Activated T-helper 9 cell treated with anti-CD3 and anti-CD28 coated beads, Interleukin-2, amount 50 U/mL, for 16 hours (primary cell): ENCODE measurements at places on chromosomes 3 and 15.

- no peak for DNase-seq
Measured at GRCh38 chr15:89340573-89340972, 5.9 kb upstream of the POLG start.

GRCh38 chr3:189282741-189283140 lies 111.0 kb downstream of the TPRG1 start:
- no peak for DNase-seq

- no peak for DNase-seq
Measured at GRCh38 chr3:142597906-142598305, 1.7 kb downstream of the PLS1 start.

DNA sequence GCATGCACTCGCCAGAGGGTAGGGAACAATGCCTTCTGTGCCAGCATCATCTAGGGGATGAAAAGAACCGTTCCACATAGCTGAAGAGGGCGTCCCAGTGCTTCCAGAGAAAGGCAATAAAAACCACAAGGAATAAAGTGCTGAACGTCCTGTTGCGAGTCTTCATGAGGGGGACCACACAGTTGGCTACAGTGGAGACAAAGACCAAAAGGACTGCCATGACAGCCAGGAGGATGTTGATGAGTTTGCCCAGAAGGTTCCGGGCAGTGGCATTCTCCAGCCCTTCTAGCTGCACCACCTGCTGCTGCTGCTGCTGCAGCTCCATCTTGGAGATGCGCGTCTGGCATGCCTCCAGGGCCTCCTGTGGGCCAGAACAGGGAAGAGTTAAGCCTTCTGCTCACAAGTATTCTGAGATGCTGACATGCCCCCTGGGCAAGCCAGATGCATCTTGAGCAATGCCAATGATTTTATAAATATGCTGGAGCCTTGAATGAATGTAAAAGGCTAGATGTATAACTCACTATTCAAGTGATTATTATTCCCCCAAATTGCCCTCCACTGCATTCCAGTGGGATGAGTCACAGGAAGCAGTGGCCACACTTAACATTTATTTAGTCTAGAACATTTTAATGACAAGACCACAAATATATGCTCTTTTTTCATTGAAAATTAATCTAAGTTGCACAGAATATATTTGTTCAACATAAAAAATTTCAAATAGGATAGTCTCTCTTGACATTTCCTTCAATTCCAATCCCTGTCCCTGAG lies 45.1 kb upstream of the PLXND1 start:
- DNase-seq = no peak

DNA sequence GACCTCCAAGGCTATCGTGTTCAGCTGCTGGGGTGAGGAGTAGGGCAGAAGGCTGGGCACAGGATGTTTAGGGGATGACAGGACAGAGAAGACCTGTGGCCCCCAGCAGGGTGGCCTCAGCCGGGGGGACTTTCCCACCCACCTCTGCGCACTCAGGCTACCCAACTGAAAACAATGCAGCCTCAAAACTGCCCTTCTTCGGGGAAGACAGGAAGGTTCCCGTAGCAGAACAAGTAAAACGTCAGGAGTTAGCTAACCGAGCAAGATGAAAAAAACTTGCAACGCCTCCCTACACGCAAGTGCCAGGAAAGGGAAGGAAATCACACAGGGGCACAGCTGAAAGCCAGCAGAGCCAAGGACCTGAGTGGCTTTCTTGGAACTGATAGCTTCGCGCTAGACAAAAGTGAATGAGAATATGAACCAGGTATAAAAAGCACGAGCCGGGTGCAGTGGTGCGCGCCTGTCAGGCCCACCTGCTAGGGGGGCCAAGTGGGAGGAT lies 38.4 kb upstream of the FURIN start:
- DNase-seq = peak; percentile 30

- DNase-seq = no peak
Measured at GRCh38 chr15:73930371-73930770, 4.1 kb downstream of the LOXL1 start.

DNA sequence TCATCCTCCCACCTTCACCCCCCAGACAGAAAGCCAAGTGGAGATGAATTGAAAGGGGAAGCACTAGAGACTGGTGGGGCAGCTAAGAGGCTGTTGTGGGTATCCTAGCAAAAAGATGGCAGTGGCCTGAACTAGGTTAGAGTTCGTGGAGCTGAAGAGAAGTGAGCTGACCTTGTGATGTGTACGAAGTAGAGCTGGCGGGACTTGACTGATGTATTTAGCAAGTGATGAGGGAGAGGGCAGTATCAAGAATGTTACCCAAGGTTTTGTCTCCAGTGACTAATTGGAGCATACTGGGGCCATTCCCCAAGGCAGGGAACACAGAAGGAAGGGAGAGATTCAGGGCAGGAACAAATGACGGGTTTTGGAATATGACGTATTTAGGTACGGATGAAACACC lies 50.0 kb upstream of the CP start:
- no peak for DNase-seq

GRCh38 chr3:53065841-53066480 lies 20.1 kb upstream of the SFMBT1 start:
- no peak for DNase-seq

DNA sequence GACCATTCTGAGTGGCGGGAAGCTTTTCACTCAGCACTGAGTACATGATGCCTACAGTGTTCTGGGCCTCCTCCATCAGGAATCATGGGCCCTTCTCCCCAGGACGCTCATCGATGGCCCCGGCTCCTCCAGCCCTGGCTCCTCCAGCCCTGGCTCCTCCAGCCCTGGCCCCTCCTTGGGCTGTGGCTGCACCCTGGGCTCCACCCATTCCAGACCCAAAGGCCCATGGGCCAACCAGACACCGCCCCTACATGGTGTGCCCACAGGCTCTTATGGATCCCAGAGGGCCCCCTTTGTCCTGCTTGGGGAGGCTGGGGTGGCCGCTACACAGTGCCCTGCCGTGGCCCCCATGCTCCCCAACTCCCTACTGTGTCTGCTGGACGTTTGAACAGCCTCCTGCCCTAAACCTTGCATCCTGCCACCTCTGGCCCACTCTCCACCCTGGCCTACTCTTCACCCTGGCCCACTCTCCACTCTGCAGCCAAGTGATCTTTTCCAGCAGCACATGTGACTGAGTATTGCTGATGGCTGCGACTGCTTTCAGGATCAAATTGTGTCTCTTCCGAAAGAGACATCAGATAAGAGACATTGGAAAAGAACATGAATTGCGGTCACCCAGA lies 57.9 kb downstream of the APBA2 start:
- no peak for DNase-seq

- DNase-seq = no peak
Measured at GRCh38 chr3:133503409-133503808, 70.1 kb upstream of the CDV3 start.

GRCh38 chr3:115651599-115651998 lies 28.3 kb downstream of the GAP43 start:
- no peak for DNase-seq

DNA sequence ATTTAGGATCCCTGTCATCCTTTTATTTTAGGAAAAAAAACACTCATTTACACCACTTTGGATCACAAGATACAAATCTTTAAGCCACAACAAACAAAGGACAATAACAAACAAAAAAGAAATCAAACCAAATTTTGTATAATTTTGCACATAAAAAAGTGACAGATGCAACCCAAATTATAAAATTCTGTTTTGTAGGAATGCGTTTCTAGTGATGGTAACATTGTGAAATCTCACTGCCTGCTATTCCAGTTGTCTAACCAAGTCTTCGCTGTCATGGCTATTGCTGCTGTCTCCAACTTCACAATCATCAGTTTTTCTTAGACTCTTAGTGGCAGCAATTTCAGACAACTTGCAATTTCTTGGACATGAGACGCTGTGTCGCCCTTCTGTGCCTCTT lies 58.3 kb upstream of the ARL6 start:
- DNase-seq = no peak

DNA sequence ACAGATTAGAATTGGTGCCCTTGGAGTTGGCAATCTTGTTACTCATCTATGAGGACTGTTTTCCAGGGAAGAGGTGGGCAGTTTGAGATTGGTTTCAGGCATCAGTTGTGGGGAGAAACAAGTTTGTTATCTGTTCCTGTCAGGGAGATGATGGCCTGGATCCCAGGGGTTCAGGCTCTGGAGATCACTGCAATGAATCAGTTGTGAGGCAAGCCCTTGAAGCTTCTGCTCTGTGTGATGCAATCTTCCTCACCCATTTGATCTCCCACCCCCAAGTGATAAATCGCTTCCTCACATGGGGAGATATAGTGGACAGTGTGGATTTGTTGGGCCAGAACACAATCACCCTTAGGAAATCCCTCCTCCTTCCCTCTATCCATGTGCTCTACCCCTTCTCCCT lies 276.6 kb upstream of the LRTM1 start:
- no peak for DNase-seq

DNA sequence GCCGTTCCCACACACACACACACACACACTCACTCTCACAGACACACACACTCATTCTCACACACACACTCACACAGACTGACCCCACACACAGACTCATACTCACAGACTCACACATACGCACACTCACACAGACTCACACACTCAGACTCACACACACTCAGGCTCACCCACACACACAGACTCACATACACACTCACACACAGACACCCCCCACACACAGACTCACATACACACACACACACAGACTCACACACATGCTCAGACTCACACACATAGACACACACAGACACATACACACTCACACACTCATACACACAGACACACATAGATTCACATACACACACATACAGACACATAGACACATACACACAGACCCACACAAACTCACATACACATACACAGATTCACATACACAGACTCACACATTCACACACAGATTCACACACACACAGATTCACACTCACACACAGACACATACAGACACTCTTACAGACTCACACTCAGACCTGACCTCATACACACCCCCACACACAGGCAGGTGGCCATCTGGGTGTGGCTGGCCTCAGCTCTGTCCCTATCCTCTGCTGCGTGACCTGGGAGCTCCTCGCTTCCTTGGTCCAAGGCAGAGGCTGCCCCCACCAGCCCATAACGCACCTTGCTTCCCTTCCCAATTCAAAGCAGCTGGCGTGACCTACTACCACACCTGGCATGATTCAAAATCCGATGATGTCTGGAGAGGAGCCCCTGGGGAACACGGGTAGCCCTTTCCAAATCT lies 1.9 kb downstream of the C3orf22 start:
- no peak for DNase-seq

- no peak for DNase-seq
Measured at GRCh38 chr15:31488437-31489204, 162.0 kb downstream of the KLF13 start.

DNA sequence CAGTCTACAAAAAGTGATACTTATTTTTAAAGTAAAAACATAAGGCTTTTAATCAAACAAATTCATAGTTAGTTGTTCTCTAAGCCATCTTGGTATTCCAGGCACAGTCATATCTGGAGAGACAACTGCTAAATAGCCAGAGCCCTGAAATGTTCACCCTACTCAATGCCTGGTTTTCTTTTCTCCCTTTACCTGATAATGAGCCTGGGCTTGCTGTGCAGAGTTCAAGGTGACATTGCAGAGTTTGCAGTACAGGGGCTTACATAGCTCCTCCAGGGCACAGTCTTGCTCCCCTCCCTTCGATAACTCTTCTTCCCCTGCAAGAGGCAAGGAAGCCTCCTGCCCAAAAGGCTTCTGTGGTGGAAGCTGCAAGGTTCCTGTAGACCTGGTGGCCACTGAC lies 4.3 kb downstream of the ZMAT3 start:
- DNase-seq = no peak

DNA sequence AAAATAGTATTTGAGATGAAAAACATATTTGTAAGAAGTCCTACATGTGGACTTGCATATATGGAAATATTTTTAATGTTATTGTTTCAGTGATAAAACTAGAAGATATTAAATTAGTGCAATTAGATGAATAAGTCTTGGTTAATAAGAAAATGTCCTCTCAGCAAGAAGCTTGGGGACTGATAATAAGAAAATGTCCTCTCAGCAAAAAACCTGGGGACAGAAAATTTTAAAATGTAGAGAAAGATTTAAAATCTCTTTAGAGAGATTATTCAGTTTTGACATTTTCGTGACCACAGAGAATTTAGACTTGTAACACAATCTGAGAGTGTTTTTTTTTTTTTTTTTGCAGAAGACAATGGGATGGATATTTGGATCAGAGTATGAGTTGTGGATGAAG lies 156.0 kb downstream of the ISL2 start:
- no peak for DNase-seq

DNA sequence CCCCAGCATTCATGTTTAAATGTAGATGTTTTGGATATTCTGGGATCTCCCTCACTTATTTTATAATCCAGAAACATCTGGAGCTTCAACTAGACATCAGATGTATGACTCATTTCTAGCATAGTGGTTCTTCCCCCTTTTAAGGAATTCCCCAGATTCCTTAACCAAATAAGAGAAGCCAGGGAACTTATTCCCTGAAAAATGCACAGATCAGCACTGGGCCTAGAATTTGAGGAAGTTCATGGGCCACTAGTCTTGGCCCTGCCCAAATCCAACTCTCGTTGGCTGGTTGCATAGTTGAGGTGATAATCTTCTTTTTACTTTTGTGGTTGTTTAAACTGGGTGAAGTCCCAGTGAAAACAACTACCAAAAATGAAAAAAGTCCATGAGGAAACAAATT lies 20.4 kb downstream of the RARRES1 start:
- no peak for DNase-seq

DNA sequence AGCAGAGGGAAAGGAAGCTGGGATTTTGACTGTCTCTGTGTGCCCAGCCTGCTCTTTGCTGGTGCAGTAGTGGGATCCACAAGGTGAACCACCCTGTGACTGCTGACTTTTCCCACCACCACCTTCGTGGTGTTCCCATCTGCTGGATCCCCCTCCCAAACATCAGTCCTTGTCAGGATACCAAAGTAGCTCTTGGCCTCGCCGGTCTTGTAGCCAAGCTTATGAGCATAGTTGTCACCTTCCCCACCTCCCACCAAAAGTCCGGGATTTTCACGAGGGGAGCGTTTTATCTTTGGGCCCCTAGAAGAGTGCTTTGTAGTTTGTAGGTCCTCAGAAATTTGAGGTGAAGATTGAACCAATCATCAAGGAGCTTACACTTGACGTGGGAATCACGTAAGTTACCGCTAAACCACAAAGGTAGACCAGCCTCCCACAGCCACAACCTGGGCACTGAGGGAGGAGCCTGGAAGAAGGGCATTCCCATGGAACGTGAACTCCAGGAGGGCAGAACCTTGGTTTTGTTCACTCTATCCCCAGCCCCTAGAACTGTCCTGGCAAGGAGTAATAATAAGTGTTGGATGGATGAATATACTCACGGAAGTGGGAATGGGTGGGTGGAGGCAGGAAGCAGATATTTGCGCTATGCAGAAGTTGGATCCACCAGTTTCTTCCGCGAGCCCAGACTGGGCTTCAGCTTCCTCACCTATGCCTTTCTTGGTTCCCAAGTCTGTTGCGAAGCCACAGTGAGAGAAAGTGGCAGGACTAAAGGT lies 814 bp upstream of the TEX264 start:
- no peak for DNase-seq

- DNase-seq = no peak
Measured at GRCh38 chr3:62210011-62210410, 163.3 kb downstream of the FEZF2 start.

GRCh38 chr15:32851572-32851971 lies 133.8 kb downstream of the GREM1 start:
- no peak for DNase-seq

GRCh38 chr3:32414522-32415202 lies 23.0 kb downstream of the CMTM7 start:
- no peak for DNase-seq
